ENCODE measurements at places on chromosomes 4 and X.

DNA sequence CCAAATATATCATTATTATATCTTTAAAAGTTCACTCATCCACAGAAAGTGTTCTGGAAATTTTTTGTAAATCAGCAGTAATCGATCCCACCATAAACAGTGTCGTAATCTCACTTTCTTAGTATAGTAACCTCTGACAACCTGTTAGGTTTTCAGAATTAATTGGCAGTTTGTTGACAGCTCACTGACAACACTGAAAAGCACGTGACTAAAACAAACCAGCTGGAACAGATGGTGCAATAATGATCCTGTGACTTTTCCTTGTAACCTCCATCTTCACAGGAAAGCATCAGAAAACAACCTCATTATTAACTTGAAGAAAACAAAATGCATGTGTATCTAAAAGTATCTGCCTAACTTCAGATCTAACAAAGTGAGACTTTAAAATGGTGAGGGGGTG, 48.5 kb downstream of the FSTL5 start:
- DNase-seq = no peak

GRCh38 chr4:55438314-55438713, 42.6 kb downstream of the TMEM165 start:
- no peak for DNase-seq

DNA sequence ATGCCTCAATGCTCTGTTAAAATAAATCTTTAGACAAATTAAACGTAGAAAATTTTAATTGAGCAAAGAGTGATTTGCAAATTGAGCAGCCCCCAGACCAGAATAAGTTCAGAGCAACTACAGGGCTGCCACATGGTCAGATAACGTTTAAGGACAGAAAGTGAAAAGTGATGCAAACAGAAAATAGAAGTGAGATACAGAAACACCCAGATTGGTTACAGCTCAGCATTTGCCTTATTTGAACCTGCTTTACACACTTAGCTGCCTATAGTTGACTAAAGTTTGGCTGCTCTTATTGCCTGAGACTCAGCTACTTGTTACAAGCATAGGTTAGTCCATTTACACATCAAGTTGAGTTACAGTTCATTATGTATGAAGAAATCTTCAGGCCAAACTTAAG, 1800.8 kb upstream of the PCDH10 start:
- DNase-seq = no peak

- DNase-seq = no peak
Observed at GRCh38 chrX:25020905-25021449, 5.2 kb upstream of the ARX start.

GRCh38 chr4:58061967-58062366, 951.8 kb upstream of the IGFBP7 start:
- no peak for DNase-seq

GRCh38 chr4:14446904-14447303, 555.4 kb upstream of the CPEB2 start:
- no peak for DNase-seq

- DNase-seq = no peak
Observed at GRCh38 chr4:113694008-113694407, 67.5 kb downstream of the CAMK2D start.

DNA sequence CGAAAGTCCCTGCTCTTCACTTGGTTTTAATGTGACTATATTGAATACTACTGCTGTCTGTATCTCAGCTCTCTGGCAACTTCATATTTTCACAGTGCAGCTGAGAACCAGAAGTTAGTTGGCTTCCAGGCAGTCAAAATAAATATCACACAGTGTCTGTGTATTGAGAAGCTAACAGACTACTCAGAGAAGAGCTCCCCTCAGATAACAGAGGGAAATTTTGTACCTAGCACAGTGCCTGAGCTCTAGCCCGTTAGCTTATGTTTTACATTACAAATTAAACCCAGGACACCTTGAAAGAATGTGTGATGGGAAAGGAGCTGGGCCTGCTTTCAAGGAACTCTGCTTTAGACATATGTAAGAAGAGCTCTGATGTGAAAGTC, 22.7 kb downstream of the JADE1 start:
- no peak for DNase-seq

DNA sequence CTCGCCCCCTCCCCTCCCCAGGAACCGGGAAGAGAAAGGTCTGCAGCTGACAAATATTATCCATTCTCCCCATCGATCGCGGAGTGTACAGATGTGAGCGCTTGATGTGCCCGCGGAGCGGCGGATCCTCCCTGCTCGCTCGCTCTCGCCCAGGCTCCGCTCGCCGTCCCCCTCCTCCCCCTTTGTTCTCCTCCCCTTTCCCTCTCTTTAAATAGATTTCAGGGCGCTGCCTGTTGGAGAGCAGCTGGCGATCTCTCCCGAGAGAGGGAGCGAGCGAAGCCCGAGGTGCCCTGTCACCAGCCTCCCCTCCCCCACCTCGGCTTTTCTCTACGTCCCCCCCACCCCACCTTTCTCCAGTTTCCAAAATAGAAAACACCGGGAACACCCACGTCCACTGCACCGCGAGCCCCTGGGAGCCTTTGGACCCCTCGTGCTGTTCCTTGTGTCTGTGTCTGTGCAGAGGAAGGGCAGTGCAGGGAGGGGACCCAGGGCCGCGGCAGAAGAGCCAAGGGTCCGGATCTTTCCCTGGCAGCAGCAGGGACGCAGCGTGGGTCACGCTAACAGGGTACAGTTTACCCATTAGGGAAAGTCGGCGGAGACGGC, 56.6 kb upstream of the BCOR start:
- DNase-seq = no peak

DNA sequence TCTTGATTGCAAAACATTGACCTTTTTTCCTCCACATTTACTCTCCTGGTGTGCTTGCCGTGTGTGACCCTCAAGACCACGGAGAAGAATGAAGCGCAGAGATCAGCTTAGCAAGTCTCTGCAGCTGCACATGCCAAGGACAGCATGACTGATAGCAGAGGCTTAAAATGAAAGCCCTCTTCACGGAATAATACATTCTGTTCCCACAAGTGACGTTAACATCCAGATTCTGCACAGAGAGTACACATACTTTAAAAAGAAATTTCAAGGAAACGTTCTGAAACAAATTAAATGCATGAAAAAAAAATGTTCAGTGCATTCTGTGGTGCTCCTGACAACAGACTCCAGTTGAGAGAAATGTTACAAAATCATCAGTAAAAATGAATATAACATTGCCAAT, 60.9 kb downstream of the SLC7A11 start:
- DNase-seq = no peak

DNA sequence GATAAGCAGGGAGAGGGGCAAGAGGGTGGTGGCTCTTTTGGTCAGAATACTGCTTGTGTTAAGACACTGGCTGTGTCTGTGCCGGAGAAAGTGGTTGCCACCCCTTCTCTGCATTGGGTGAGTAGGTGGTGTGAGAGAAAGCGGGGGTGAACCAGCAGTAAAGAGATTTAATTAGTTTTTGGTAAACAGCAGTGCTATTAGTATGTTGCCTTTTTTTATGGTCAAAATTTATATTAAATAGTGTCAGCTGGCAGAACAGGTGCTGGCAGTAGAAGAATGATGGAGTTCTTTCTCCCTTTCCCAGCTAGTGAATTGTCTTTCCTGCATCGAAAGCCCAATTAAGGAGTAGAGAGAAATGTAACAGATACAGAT, 181.6 kb downstream of the LARP7 start:
- no peak for DNase-seq

DNA sequence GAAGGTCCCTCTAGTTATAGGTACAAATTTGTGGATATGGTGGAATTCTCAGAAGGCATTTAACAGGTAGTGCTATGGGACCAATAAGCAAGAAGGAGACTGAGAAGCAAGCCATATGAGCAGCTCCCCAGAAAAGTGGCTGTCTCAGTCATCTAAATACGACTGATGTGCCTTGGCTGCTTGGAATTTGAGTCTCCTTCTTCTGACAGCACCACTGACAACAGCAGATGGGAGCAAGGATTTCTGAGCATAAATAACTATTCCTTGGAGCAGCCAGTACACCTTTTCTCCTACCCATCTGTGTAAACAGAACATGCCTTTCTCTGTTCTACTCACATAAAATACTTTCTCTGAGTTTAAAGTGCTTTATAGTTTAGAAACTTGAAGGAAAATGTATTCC, 196.2 kb downstream of the GABRG1 start:
- no peak for DNase-seq
